ENCODE measurements at places on chromosomes 16 and 17.

- DNase-seq = no peak
Measured at GRCh38 chr16:85829751-85830445, 30.4 kb downstream of the COX4I1 start.

DNA sequence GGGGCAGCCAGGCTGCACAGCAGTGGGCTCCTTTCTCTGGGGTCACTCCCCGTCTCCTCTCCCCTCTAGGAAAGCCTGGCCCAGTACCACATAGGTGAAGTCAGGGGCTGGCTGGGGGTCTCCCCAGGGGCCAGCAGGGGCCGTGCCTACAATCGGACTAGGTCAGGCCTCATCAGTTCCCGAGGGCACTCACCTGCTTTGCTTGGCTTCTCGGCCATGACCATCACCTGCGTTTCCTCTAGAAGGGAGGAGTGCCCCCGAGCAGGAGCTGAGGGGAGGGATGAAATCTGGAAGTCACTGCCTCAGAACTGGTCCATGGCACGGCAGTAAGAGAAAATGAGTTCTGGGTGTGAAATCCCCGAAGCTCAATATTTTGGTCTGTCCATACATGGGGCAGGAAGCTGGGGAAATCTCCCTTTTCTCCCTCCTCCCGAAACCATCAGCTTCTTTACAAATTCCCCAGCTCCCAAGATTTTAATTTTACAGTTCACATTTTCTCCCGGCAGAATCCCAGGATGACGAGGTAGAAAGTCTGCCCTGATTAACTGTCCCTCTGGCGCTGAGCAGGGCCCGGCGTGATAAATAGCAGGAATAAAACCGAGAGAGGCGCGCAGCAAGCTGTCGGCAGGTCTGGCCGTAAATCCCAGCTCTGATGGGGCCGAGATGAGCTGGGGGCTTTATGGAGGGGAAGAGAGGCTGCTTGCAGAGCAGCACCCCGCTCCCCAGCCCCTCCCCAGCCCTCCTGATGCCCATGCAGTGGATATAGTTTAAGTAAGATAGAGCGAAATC, 172.1 kb downstream of the RBFOX3 start:
- DNase-seq = no peak

DNA sequence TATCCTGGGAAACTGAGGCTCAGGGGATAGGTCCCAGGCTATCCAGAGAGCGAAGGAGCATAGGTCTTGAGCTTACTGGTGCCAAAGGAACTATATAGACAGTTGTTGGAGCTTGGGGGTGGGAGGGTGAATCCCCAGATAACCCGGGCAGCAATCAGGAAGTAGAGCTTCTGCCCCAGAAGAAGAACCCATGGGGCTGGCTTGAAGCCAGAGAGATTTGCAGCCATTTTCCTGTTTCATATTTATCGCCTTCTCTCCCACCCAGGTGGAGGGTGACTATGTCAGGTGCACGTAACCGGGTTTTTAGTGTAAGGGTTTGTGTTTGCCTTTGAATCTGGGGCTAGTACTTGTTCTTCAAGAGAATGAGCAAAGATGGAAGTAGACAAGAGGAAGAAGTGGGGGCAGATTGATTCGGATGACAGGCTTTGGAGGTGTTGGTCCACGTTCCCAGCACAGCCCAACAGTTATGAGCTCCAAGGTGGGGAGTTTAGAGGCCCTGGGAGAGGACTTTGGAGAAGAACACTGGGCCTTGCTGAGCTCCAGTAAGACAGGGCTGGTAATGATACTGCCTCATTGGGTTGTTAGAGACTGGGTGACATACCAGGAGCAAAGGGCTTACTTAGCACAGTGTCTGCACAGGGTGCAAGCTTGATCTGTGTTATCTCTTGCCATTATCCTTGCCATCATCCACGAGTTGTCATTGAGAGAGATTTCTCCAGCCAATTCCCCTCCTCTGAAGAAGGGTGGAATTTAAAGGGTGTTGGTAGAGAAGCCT, 145.6 kb downstream of the CCDC182 start:
- peak; percentile 45 for DNase-seq

GRCh38 chr16:15960124-15960971, 10.9 kb downstream of the ABCC1 start:
- DNase-seq = peak; percentile 32

DNA sequence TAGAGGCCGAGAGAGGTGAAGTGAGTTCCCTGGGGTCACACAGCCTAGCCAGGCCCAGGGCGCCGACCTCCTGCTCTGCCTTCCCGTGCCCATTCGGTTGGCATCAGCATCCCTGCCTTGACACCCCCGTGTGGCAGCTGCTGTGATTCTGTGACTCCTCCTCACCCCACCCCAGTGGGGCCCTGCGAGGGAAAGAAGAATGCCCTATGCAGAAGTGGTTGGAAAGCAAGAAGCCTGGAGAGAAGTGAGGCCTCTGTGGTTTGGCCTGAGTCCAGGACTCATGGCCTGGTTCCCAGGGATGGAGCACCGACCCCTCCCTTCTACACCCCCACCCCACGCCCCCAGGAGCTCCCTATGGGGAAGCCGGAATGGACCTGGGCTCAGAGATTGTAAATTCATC, 296.2 kb downstream of the SEC14L1 start:
- DNase-seq = no peak

- no peak for DNase-seq
Measured at GRCh38 chr16:78522327-78522726, 422.9 kb downstream of the WWOX start.

DNA sequence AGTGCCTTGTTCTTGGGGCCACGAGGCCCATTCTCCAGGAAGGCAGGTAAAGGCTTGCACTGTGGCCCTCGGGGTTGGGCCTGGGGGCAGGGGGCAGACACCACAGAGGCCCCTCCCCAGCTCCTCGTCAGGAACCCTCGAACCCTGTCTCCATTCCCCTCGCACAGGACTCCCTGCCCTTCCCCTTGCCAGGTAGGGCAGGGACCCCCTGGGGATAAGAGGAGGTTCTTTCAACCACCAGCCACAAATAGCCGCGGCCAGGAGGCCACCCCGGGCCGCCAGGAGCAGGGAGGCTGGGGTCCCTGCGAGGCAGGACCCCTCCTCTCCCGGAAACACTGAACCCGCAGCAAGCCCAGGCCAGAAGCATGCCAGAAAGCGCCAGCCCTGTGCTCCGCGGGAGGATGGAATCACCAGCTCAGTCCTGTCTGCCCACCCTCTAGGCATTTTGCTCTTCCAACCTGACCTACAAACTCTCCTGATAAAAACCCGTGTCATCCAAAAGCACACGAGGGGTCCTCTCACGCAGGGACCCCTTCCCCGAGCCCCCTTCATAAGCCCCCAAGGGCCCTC, 45.6 kb downstream of the SLC47A1 start:
- no peak for DNase-seq

- no peak for DNase-seq
Measured at GRCh38 chr17:78725448-78726021, 56.5 kb downstream of the CYTH1 start.

GRCh38 chr17:74239172-74239571, 25.8 kb downstream of the TTYH2 start:
- DNase-seq = no peak

- no peak for DNase-seq
Measured at GRCh38 chr16:58119509-58119845, 9.7 kb downstream of the CFAP20 start.

- no peak for DNase-seq
Measured at GRCh38 chr16:56477096-56477878, 25.9 kb downstream of the OGFOD1 start.

DNA sequence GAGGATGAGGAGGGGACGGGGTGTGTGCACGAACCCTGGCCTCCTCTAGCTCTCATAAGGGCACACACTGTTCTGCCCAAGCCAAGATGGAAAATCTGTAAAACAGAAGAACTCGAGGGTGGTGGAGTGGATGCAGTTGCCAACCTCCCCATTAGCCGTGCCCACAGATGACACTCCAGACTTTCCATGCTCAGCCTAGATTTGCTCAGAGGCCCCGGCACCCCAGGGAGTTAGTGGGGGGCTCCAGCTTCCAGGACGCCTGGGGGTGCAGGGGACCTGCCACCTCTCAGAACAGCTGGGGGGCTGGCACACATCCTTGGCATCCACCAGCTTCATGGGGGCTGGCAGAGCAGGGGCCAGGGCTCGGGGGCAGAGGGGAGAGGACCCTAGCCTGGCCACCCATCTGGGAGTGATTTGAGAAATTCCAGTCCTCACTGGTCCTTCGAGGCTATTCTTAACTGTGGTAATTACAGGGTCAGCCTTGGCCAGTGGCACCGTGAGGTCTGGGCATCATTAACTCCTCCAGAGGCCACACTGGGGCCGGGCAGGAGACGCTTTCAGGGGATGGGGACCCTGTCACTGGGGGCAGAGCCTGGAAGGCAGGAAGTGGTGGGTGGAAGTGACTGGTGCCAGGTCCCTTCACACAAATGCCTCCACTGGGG, 14.3 kb downstream of the VASN start:
- no peak for DNase-seq

DNA sequence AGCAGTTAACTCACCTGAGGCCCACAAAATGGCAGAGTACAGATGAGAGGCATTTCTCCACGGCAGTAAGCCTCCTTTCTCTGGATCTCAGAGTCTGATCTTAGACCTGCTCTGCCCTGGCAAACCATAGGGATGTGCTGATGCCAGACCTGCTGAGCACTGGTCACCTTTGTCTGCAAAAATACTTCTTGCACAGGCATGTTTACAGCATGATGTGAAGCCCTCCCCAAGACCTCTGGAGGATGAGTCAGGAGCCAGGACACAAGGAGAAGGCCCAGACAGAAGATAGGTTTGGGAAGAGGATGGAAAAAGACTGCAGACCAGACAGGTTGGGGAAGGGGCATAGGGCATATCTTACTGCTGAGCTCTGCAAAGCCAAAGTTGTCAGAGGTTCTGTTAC, 426.6 kb downstream of the PMP22 start:
- no peak for DNase-seq

- DNase-seq = no peak
Measured at GRCh38 chr17:69227541-69227940, 1.1 kb downstream of the ABCA10 start.

- DNase-seq = no peak
Measured at GRCh38 chr17:35797370-35797769, 1.9 kb upstream of the MMP28 start.

- no peak for DNase-seq
Measured at GRCh38 chr16:11413907-11414595, 68.8 kb downstream of the RMI2 start.

- DNase-seq = no peak
Measured at GRCh38 chr17:73064084-73064938, 28.2 kb downstream of the SLC39A11 start.

GRCh38 chr17:41910701-41911391, 7.9 kb downstream of the ACLY start:
- no peak for DNase-seq

DNA sequence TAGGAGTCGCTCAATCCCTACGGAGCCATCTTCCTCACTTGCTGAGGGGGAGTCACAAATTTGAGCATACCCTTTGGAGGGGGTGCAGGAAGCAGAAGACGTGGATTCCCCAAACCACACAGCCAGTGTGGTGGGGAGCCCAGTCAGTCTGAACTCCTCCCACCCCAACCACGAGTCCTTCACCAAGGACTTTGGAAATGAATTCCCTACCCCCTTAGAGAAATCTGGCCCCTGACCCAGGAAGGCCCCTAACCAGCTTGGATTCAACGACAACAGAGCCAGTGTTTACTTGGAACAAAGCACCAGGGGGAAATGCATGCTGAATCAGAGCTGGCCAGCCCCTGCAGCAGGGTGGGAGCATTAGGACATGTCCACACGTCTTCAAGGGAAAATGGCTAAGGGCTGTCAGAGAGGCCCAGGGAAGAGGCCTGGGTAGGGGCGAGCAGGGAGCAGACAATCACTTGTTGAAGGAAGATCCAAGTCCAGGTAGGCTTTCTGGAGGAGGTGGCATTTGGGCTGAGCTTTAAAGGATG, 5.5 kb upstream of the TMEM92 start:
- peak; percentile 13 for DNase-seq

- DNase-seq = no peak
Measured at GRCh38 chr16:4940719-4941118, 3.8 kb upstream of the PPL start.

DNA sequence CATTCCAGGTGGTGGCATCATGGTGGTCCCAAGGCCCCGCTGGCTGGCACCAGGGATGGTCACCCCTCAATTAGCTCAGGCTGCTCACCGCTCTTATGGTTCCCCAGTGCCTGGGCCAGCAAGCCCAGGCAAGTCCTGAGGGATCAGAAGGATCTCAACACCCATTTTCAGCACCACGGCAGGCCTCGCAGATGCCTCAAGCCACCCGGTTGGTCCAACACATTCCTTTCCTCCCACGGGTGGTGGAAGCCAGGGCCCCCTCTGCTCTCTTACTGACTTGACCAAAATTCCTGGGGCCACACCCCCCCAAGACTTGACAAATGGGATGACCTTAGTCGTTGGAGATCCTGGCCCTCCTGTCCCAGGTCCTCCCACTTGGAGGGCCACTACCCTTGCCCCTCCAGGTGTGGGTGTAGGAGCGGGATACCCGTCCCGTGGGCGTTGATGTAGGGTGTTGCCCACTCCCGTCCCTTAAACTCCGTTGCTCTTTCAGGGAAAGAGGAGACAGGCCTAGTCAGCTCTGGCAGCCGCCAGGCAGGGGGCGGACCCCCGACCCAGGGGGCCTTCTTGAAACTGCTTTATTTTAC, 5.9 kb downstream of the ZNF205 start:
- no peak for DNase-seq

DNA sequence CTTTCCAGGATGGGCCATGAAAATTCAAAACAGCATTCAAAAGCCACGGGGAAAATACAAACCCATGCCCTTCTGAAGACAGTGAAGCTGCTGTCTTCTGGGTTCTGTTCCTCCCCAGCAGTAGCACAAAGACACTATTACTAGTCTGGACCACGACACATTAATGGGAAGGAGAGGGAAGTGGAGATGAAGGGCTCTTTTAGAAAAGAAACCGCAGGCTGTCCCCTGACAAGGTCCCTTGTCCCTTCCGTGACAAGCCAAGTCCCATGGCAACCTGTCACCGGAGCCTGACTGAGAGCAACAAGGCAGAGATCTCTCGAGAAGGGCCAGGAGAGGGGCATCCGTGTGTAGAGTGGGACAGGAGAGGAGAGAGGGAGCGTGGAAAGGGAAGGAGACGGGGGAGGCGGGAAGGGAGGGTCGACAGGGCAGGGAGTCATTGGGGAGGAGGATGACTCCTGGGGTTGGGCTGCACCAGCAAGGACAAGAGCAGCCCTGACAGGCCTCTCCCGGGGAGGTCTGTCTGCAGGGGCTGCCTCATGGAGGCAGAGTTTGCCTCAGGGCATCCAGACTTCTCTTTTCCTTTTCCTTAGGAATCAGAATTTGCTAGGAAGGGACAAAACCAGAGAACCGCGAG, 436.2 kb downstream of the SLC39A11 start:
- DNase-seq = no peak

- no peak for DNase-seq
Measured at GRCh38 chr17:57739402-57740234, 5.5 kb downstream of the CCDC182 start.

GRCh38 chr16:87723226-87723623, 42.6 kb downstream of the KLHDC4 start:
- no peak for DNase-seq

- DNase-seq = no peak
Measured at GRCh38 chr17:64947152-64947551, 27.9 kb upstream of the LRRC37A3 start.

- no peak for DNase-seq
Measured at GRCh38 chr16:65235339-65236177, 113.7 kb upstream of the CDH11 start.

All from stimulated activated CD8-positive, alpha-beta memory T cell treated with anti-CD3 and anti-CD28 coated beads, Interleukin-4, amount 100 ng/mL, for 48 hours (primary cell).